ENCODE measurements at places on chromosomes 7 and 10.

- no peak for DNase-seq
Measured at GRCh38 chr10:101140084-101140949, 9.2 kb downstream of the TLX1 start.

DNA sequence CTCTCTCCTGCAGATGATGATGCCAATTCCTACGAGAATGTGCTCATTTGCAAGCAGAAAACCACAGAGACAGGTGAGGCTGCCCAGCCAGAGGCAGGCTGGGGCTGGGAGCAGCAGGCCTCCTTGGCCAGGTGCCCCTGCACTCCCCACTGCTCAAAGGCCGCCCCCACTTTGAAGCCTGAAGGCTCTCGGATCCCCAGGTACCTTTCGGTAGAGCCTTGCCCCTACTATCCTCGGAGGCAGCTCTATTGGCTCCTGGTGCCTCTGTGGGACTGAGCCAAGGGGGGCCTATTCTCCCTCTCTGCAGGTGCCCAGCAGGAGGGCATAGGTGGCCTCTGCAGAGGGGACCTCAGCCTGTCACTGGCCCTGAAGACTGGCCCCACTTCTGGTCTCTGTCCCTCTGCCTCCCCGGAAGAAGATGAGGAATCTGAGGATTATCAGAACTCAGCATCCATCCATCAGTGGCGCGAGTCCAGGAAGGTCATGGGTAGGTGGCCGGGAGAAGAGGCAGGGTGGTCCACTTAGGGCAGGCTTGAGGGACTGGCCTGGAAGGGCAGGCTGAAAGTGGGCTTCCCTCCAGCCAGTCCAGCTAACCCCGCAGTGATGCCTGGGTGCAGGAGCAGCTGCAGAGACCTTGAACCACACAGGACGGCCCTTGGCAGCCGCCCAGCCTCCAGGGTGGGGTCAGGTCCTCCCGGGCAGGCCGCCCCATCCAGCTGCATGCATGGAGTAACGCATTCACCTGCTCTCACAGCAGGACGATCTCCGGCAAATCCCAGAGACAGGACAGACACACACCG is 14.1 kb downstream of the LAT2 start:
- no peak for DNase-seq

- no peak for DNase-seq
Measured at GRCh38 chr7:92064438-92065029, 69.7 kb downstream of the CYP51A1 start.

- DNase-seq, result no peak
Measured at GRCh38 chr7:11120068-11120664, 146.5 kb downstream of the PHF14 start.

DNA sequence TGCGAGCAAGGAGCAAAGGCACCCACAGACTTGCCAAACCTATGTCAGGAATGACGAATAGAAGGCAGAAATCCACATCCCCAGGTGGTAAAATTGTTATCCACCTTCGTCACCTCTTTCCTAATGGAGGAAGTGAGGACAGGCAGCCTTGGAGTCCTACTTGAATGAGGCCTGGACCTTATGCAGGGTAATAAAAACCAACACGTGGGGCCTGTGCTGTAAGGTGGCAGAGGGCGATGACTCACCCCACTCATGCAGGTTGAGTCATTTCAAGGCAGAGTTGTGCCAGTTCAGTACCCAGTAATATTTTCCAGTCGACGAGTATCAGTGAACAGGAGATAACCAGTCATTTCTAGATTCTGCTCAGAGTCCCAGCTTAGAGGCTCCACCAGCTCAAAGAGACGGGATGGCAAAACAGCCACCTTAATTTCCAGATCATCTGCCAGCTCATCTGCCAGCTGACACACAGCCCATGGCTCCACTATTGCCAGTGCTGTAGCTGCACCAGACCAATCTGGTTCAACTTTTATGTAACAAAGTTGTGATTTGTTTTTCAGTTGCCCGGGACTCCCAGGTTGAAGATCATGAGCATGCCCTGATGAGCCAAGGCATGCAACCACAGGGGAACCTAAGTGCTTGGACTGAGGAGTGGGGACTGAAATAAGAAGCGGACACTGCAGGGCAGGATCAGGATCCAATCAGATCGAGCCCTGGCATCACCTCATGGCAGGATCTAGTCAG is 176.2 kb upstream of the ITGB1 start:
- DNase-seq, result no peak

GRCh38 chr10:70232155-70232858 is 922 bp downstream of the PPA1 start:
- DNase-seq, result no peak

GRCh38 chr10:131834152-131834810 is 66.5 kb upstream of the PPP2R2D start:
- DNase-seq, result no peak
